ENCODE measurements at places on chromosomes 1 and 21.

GRCh38 chr1:242224461-242224860, 225.6 kb upstream of the MAP1LC3C start:
- DNase-seq = no peak

DNA sequence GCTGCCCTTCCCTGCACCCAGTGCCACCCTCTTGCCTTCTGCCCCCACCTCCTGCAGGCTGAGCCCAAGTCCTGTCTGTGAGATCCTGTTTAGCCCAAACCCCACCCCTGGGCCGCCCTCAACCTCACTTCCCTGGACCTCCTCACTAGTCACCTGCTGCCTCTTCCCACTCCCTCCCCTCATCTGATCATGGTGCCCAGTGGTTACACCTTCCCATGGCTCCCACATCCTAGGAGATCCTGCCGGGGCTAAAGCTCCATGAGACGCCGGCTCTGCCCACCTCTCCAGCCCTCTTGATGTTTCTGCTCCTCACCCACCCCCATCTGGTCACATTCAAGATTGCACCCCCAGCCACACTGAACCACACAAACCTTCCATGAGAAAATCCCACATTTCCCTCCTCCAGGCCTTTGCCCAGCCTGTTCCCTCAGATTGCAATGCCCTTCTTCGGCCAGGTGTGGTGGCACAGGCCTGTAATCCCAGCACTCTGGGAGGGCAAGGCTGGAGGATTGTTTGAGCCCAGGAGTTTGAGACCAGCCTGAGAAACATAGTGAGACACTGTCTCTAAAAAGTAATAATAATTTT, 17.0 kb downstream of the TTC39A start:
- no peak for DNase-seq

- DNase-seq = no peak
These were observed 138.2 kb upstream of the RUNX3 start for GRCh38 chr1:25068316-25068715.

DNA sequence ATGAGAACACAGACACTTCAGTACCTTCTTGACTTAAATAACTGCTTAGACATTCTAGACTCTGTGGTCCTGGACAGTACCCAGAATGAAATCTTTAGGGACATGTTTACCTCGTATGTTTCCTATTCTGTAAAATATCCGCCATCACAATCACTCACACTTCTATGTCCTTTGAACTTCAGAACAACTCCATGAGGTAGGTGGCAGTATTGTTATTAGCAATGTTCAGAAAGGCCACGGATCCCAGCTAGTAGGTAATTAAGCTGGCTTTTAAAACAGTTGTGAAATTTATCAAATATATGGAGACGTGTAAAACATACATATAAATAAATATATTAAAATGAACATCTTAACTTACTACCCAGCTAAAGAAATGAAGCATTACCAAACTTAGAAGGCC, 83.4 kb downstream of the CACHD1 start:
- DNase-seq = no peak

DNA sequence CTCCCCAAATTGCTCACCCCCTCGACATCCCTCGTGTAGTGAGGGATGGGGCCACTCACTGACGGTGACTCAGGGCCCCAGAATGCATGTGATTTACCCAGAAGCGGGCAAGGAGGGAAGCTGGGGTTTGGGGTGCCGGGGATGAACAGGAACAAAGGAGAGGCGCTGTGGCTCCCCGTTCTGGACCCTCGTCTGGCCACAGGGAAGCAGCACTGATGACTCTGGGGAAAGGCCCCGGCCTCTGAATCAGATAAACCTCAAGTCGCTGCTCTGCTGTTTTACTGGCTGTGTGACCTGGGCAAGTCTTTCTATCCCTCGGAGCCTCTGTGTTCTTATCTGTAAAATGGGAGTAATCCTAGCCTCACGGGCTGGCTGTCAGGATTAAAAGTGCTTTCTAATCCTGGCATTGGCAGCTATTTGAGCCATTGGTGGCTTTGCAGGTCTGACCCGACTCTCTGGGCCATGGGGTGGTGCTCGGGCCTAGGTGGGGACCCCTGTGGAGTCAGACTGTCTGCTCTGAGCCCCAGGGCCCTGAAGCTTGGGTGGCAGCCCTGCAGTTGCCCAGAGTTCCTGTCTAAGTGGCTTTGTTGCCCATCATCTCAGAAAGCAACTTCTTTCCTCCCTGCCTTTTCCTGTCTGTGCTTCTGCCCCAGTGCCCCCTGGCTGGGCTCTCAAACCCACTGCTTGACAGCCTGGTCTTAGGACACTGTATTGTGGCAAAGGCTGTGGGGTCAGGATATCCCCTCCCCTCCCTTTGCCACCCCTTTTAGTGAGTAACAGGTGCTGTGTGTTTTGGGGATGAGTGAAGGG, 5.5 kb downstream of the TNFRSF1B start:
- DNase-seq = no peak

- no peak for DNase-seq
These were observed 262.1 kb upstream of the LRRC7 start for GRCh38 chr1:69305621-69306020.

DNA sequence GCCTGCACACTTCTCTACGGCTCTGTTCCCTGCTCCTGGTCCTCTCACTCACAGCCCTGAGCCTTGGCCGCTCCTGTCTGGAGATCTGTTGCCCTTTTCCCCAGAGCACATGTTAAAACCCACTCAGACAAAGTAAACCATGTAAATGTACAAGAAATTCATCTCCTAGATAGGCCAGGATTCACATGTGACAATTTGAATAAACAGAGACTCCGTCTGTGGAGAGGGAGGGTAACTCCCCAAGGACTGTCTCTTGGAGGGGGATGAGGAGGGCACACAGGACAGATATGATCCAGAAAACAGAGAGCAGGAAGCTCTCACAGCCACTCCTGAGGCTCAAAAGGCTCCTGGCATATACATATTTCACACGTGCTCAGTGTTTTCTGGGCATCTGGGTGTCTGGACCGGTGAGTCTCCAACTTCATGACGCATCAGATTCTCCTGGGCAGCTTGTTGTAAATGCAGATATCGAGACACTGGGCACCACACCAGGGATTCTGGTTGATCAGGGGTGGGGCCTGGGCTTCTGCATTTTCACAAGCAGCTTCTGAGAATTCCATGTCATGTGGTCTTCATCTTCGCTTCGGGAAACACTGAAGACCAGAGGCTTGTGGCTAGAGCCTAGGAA, 6.4 kb upstream of the KAZN start:
- DNase-seq = no peak

DNA sequence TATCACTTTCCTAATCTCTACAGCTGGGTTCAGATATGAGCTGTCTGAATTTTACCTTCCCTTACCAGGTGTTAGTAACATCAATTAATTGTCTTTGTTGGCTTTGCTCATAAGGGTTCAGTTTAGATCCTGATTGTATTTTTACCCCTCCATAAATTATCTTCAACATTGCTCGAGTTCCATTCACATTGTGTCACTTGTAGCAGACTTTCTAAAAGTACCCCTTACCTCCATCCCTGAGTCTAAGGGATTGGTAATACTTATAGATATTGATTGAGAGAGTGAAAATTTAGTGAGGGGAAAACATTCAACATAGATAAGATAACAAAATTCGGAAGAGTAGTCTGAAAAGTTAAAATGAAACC, 7.3 kb downstream of the RASAL2 start:
- DNase-seq = no peak

GRCh38 chr1:69494221-69494620, 73.5 kb upstream of the LRRC7 start:
- no peak for DNase-seq

DNA sequence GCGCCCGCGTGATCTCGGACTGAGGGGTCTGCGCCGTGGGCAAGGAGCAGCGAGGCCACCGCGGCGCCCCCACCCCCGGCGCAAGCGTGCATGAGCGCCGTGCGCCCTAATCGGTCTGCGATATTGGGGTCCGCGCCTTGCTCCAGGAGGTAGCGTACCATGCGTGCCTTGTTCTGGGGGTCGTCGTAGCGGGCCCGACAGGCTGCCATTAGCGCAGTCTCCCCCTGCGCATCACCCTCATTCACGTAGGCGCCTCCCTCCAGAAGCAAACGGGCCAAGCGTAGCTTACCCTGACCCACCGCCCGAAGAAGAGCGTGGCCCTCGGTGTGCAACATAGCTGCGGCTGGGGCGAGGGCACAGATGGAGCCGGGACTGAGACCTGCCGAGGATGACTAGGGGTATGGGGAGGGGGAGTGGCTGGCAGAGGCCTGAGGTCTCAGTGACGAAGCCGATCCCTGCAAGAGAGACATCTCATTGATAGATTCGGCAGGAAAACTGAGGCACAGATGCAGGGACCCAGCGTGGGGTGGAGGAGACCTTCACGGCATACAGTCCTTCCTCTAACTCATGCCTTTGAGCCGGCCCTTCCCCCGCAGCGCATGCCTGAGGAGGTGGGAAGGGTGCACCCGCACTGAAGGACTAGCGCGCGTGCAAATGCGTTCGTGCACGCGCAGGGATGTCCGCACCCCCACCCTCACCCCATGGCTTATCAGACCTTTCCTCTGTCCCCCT, 2.8 kb downstream of the ANKRD34A start:
- DNase-seq = peak; percentile 33

- DNase-seq = no peak
These were observed 9.8 kb upstream of the IRF2BP2 start for GRCh38 chr1:234619794-234620247.

GRCh38 chr1:206895837-206896242, 1.4 kb upstream of the IL24 start:
- DNase-seq = no peak

DNA sequence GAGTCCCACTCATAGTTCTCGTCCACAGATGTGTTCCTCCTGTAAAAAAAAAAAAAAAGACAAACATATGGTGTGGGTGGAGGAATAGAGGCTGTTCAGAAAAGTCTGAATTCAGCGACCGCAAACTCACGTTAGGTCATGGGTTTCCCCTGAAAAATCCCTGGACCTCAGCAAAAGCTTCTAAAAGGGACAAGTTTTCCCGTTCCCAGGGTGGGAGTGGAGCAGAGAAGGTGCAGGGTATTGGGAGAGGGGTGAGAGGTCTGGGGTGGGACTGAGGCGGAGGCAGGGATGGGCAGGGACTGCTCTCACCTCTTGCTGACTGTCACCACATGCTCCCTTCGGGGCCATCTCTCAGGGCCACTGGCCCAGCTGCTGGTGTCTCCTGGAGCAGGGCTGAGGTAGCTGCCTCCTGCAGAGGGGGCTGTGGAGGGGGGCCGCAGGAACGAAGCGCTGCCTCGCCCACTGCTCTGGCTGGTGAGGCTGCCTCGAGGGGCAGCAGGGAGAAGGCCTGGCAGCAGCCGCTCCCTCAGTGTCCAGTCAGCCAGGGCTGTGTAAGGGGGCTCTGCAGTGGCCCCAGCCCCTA, 2.6 kb upstream of the TAGLN2 start:
- no peak for DNase-seq

DNA sequence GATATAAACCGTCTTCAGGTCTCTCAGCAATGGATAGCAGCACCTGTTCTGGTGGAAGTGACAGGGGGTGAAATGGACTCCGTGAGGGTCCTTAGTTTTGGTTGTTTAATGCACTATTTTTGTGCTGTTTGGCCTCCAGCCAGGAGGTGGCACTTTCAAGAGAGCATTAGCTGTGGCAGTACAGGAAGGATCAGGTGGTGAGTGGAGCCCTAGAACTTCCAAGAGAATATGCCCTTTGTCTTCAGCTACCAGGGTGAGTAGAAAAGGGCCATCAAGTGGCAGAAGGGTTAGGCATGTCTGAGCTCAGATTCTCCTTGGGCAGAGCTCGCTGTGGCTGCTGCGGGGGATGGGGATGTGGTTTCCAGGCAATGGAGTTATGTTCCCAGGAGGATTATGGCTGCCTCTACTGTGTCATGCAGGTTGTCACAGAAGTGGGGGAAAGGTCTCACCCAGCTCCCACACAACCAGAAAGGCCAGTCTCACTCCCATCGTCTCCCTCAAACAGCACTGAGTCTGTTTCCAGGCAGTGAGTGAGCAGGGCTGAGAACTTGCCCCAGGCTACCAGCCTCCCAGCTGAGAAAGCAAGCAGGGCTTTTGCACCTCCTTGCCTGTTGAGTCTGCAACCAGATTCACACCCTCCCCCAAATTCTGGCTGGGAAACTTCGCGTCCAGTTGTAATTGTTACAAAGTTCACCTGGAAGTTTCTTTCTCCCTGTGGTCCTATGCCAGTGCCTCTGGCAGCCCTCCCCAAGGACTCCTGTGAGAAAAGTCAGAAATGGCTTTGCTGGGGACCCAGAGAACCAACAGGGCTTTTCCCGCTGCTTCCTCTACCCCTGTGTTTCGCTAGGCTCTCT, 39.1 kb upstream of the TTLL7 start:
- no peak for DNase-seq

DNA sequence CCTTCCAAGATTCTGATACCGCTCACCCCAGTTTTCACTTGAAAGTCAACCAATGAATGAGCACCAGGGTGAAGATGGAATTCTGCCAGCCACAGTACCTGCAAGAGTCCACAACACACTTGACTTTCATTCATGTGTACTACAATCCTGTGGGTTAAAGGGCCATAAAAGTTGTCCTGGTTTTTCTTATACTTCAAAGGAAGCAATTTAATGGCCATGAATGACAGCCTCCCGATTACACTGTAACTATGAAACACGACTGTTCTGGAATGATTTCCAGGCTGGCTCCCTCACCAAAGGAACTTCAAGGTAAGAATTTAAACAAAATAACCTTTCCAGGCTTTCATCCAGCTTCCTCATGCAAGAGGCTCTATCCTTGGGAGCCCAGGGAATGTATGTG, 502.8 kb downstream of the SMYD3 start:
- DNase-seq = no peak

GRCh38 chr1:242718967-242719366, 194.5 kb upstream of the PLD5 start:
- DNase-seq = no peak

DNA sequence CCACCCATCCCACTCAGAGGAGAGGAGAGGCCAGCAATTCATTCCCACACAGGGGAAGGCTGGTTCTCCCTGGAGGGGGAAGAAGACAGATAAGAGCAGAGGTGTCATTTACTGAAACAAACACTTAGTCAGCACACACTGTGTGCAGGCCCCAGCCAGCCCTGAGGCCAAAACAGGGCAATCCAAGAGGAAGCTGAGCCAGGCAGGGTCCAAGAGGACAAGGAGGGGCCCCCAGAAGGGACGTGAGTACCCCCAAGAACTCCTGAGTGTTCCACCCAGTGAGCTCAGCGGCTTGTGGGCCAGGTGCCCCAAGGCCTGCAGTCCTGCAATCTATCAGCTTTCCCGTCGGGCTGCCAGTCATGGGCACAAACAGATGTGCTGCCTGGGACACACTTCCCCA, 15.8 kb downstream of the ADGRB2 start:
- no peak for DNase-seq

DNA sequence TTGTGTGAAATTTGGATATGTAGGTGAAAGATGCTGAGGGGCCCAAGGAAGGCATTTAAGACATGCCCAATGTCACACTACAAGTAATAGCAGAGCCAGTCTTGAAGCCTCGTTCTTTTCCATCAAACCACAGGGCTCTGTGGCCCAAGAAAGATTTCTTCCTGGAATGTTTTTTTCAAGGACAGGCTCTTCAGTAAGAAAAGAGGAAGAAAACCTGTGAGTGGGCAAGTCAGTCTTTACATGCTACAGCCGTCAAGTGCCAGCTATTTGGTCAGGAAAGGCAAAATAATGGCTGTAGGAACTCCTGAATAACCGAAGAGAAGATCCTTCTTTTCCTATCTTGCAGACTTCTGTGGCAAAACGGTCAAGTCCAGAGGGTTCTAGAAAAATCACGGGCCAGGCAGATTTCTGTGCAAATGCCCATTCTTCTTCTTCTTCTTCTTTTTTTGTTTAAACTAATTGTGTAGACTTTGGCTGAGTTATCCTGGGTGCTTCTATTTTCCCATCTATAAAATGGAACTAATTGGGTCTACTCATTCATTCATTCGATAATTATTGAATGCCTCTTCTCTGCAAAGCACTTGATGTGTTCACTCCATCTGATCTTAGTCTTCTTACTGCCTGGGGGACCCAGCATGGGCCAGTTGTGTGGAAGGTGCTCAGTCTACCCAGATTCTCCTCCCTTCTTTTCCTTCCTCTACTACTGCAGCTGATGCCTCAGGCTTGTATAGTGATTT, 1.9 kb upstream of the ID3 start:
- no peak for DNase-seq
